SHP77 treated with DMSO at 0.1 percent for 48 hours (cell line): ENCODE measurements at places on chromosomes 5 and 9.

- DNase-seq: peak; percentile 54
Observed at GRCh38 chr5:55232985-55233928, at the start of gene CCNO. TSS of gene CCNO (minus strand) at chr5:55233608. CDS start at chr5:55233523, 85 bp downstream.

- DNase-seq: no peak
Observed at GRCh38 chr5:135383803-135384495, 15.1 kb downstream of the MACROH2A1 start.

GRCh38 chr5:98954392-98955028, 25.7 kb upstream of the CHD1 start:
- DNase-seq: no peak

GRCh38 chr9:13967011-13967410, 346.9 kb downstream of the NFIB start:
- no peak for DNase-seq

- DNase-seq: no peak
Observed at GRCh38 chr5:90308787-90309585, 100.6 kb downstream of the CETN3 start.

DNA sequence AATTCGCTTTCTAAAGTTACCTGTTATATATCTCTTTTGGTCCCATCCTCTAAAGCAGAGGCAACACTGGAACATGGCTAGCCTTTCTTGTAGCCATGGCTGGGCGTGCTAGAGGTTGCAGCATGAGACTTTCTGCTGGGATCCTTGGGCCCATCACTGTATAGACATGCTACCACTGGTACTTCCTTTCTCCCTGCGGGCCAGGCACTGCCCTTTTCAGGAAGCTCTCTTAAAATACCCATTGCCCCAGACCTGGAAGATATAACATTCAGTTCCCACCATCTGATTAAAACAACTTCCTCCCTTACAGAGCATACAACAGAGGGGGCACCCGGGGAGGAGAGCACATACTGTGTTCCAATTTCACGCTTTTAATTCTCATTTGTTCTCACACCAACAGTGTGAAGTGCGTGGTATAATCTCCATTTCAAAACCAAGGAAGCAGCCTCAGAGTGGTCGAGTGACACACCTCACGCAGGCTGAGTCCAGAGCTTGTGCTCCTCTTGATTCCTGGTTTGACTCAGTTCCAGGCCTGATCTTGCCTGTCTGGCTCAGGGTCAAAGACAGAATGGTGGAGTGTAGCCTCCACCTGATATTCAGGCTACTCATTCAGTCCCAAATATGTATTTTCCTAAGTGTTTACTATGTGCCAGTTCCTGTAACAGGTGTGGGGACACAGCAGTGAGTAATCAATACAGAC, 22.6 kb downstream of the PTGS1 start:
- no peak for DNase-seq

GRCh38 chr5:176754376-176754973, 55.9 kb upstream of the UNC5A start:
- DNase-seq: no peak

GRCh38 chr9:137070906-137071275, 534 bp upstream of the SAPCD2 start:
- no peak for DNase-seq

GRCh38 chr5:160477266-160477970, 55.8 kb downstream of the PTTG1 start:
- no peak for DNase-seq

DNA sequence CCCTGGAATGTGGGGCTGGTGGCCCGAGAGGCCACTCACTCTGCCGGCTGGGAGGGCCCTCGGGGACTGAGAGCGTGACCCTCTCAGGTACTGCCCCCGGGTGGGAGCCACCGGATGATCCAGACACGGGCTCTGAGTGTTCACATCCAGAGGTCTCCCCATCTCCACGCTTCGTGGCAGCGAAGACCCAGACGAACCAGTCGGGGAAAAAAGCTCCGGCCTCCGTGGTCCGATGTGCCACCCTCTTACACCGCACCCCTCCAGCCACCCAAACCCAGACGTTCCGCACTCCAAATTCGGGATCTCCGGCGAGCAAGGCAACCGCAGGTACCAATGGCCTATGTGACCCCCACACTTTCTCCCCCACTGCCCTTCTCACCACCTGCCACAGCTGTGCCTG, 49.5 kb downstream of the AMBP start:
- DNase-seq: no peak

DNA sequence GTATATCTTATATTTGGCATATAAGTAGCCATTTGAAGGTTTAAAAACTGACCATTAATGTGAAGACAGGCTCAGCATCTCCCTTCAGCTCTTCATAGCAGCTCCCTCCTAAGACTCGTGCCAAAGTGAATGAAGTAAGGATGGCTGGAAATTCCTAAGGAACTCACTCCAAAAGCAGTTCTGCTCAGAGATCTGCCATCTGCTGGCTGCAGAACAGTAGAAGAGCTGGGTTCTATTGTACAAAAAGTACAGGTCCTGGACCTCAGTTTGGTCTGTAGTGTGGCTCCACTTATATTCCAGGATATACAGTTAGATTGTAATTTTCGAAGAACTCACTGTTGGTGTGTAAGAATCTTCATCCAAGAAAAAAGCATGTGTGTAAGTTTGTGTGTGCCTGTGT, 104.9 kb upstream of the RUSC2 start:
- no peak for DNase-seq

DNA sequence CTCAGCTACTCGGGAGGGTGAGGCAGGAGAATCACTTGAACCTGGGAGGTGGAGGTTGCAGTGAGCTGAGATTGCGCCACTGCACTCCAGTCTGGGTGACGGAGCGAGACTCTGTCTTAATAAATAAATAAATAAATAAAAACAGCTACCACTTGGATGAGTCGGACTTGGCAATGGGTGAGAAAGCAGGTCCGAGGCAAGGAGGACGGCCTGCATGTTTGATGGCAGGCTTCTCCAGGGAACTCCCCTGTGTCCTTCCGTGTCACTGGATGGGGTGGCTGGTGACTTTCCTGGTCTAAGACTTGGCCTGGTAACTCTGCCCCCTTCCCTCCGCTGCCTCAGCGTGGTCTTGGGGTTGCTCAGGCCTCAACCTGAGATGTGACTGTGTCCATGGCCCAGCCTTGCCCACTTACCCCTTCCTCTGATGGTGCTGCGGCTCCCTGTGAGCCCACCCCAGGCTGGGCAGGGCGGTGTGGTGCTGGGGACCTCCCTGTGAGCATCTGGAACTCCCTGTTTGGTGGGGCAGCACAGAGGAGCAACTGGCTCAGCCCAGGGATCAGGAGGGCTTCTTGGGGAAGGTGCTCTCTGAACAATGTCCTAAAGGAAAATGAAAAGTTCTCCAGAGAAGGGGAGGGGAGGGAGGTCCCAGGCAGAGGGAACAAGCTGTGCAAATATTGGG, 62.5 kb upstream of the PSD2 start:
- DNase-seq: no peak

DNA sequence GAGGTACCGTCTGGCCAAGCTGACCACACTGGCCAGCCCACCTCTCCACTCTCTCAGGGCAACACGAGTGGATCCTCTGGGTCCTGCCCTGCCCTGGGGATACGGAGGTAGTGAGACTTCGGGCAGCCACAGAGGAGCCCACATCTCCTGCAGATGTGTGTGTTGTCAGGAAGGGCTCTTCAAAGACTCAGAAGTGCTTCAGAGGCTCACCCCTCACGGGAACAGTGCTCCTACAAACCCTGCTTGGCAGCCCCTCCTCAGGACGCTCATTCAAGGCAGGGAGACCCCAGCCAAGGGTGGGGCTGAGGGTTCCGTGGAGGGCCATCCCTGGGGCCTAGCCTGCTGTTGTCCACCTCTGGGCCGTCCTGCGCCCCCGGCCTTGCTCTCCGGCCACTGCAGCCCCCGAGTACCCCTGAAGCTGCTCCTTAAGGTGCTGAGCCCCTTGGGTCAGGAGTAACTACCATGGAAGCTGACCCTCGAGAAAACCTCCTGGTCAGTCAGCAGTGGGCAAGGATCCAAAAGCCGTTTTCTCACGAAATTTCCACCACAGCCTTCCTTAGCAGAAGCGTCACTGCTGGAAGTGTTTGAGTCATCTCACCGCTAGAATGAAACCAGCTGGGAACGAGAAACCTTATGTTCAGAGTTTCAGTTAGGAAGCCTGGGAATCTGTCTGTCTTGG, 23.2 kb upstream of the LRRC14B start:
- DNase-seq: no peak

DNA sequence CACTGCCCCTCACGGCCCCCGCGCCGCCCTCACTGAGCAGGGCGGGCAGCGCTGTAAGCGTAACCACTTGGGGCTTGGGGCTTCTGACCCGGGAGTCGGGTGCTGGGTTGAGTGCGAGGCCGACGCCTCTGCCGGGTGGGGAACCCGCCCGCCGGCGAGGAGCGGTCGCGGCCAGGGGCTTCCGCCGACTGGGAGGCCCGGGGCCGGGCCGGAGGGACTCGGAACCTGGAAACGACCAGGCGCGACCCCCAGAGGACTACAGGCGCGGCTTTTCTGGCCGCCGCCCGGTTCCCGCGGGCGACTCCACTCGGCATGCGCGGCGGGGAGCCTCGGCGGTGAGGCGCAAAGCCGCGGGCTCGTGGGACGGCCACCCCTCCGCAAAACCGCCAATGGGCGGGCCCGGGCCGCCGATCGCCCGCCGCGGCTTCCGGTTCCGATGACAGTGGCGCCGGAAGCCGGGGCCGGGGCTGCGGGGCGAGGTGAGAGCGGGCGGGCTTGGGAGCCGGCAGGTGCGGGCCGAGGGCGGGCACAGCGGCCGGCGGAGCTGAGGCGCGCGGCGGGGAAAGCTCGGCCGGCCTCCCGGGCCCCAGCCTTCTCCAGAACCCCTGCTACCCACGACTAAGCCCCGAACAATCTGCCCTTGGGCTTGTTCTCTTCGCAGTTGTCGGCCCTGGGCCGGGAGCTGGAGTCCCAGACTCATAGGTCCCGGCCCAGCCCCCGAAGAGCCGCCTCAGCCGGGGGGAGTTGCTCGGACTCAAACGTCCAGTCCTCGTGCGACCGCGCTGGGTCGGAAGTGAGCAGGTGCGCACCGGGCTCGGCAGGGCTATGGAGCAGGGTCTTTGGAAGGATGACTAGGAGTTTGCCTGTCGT, at the start of gene RMND5B:
TSS of gene RMND5B (plus strand) at position 439 of the 870 bp plus-strand sequence. CDS start 7,106 bp downstream, outside the sequence.
- DNase-seq: peak; percentile 44

DNA sequence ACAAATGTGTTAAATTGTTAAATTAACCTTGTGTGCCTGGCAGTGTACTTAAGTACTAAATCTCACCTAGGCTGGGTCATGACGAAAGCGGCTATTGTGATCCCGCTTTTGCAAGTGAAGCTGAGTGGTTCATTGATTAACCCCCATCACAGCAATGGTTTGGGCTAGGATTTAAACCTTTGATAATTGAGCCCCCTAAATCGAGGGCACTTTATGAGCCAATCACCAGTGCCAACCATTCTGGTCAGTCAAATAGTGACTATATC, 22.8 kb downstream of the HNRNPK start:
- no peak for DNase-seq

GRCh38 chr5:72108202-72109061, 1.2 kb downstream of the MAP1B start:
- DNase-seq: peak; percentile 13

DNA sequence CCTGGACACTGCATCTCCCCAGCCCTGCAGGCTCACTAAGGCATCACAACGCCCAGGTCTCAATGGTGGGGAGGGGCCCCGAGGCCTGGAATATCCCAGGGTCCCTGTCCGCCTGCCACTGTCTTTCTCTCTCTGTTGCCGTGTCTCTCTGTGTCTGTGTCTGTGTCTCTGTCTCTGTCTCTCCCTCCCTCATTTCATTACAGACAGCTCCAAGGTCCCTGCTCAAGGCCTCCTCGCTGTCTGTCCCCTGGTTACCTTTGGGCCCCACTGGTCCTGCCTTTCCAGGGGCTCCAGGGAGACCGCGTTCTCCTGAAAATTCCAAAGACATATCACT, 3.2 kb downstream of the FCN1 start:
- DNase-seq: no peak

DNA sequence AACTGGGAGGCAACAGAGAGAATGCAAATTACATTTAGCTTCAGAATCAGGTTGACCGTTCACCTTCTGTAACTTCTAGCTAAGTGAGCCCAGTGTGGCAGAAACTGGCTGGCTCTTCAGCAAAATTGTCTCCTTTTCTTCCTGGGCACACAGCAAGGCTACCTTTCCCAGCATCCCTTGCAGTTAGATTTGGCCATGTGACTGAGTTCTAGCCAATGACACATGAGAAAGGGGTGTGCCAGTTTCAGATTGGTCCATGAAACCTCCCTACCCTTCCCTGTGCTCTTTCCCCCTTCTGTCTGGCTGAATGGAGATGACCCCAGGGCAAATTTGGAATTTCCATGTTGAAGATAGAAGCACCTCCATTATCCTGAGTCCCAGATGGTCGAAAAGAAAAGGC, 72.5 kb upstream of the SMIM23 start:
- DNase-seq: no peak

- DNase-seq: no peak
Observed at GRCh38 chr5:140628711-140629110, 4.3 kb downstream of the CD14 start.

GRCh38 chr9:87910821-87911220, 6.9 kb upstream of the SPATA31C1 start:
- DNase-seq: no peak

DNA sequence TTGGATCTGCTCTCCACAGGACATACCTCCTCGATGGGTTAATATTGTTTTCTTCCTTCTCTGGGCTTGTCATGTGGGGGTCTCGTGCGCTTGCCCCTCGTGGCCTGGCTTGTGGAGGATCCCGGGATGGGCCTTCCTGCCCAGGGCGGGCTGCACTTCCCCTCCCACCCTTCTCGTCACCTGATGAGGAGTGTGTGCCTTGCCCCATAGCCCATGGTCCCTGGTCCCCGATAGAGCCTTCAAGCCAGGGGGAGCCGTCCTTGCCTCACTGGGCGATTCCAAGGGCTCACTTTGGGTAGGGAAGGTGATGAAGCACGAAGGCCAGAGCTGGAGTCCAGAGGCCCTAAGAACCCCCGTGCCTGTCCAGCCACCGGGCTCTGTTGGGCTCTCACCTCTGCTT, 28.7 kb downstream of the DYNC2I2 start:
- DNase-seq: no peak

GRCh38 chr9:7150153-7150890, 392.5 kb downstream of the KDM4C start:
- no peak for DNase-seq

DNA sequence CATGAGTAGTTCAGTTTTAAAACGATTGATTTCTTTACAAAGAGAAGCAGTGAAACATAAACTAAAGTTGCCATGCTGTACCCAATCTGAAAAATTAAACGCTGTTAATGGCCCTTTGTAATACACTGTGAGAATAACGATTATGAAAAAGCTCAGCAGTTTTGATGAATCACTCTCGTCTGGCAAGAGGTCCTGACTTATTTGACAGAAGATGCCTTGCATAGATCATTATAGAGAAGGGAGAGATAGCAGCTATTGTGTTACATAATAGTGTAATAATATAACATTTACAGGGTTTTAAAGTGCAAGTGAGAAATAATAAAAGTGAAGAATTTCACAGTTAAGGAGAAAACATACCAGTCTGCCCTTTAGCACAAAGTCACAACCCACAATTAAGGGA, 361.5 kb upstream of the CDH10 start:
- DNase-seq: no peak

GRCh38 chr5:9464478-9464877, 81.4 kb downstream of the SEMA5A start:
- no peak for DNase-seq

DNA sequence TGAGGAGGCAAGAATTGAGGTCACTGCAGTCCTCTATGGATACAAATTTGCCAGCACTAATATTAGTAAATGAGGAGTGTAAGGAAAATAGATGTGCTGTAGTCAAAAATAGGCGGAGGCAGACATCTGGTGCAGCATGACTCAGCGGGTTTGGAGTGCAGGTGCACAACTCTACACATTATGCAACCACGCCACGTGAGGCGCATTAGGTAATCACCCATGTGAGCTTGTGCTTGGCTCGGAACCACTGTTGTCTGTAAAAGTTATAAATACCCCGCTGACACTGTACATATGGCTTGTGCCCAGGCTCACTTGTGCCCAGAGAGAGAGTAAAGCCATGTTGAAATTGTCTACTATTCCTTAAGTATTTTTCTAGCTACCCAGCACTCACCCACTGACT, 623.5 kb upstream of the NUDT12 start:
- DNase-seq: peak; percentile 36
